ENCODE measurements at places on chromosomes 11 and 22.

GRCh38 chr11:111718436-111718835 is 47.8 kb downstream of the PPP2R1B start:
- DNase-seq: no peak

GRCh38 chr22:49833340-49834007 is 5.8 kb upstream of the BRD1 start:
- no peak for DNase-seq

DNA sequence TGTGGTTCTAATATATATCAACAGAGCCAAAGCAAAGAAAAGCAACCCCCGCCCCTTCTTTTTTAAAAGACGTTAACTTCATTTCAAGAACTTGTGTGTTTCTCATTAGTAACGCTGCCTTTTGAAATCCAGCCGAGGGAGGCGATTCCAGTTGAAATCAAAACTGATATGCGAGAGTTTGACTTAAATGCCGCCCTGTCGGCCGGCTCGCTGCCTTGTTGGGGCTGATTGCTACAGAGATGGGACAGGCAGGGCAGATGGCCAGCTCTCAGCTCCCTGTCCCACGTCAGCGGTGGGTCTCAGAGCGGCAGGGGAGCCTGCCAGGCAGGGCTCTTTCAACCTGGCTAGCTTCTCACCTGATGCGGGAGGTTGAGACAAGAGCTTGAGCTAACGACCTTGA is 51.9 kb upstream of the ALX4 start:
- no peak for DNase-seq

GRCh38 chr11:33413301-33413700 is 156.1 kb downstream of the HIPK3 start:
- no peak for DNase-seq

- peak; percentile 57 for DNase-seq
Measured at GRCh38 chr11:11028017-11028692, 170.3 kb upstream of the ZBED5 start.

DNA sequence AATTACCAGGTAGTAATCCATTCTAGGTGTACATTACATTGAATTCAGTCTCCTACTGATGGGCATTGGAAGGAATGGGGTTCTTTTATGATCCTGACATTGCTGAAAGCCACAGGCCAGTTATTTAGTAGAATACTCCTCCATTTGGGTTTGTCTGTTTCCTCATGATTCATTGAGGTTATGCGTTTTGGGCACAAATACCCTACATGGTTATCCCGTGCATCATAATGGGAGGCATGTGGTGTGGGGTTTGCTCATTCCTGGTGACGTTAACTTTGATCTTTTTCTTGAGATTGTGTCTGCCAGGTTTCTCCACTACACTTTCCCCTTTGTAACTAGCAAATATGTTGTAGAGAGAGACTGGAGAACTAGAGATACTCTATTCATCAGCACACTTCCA is 5.5 kb downstream of the FOLR3 start:
- no peak for DNase-seq

DNA sequence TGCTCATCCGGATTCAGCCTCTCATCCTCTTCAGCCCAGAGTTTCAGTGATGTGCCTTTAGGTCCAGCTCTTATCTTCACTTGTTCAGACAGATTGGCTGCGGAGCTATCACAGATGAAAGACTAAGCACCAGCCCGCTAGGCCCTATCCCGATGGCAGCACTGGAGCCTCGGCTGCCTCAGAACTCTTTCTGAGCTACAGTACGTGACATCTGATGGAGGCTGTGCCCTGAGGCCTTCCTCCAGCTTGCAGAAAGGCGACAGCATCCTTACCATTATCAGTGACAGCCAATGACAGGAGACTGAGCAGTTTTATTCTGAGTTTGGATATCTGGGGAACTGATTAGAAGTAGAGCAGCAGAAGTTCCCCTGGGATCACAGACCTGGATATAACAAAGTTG is 4.0 kb downstream of the OR8B8 start:
- DNase-seq: no peak

GRCh38 chr11:69123593-69124545 is 31.9 kb upstream of the SMIM38 start:
- DNase-seq: no peak

DNA sequence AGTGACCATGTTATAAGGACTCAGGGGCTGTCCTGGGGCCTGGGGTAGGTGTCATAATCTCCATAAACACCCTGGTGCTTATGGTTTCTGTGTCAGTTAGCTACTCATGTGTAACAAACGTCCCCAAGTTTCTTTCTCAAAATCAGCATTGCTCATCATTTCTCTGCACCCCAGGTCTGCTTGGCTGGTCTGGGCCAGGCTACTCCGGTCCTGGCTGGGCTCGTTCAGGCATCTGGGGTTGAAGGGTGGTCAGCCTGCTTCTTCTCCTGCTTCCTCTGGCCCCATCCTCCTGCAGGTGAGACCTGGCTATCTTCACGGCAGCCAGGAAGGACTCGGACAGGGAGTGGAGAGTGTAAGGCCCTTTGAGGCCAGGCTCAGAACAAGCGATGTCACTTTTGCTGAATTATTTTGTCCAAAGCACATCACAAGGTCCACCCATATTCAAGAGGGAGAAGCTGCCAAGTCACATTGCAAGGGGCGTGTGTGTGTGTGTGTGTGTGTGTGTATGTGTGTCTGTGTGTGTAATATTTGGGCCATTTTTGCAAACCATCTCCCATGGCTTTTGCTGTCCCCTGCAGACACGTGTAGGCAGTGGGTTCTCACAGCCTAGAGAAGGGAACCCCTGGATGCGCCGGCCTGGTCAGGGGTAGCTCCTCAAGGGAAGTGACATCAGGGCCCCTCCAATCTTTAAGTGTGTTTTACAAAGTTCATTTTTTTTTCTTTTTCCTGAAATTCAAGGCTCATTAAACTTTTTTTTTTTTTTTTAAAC is 535.8 kb downstream of the TBC1D22A start:
- DNase-seq: no peak

GRCh38 chr11:32437495-32438345 is 2.4 kb upstream of the WT1 start:
- DNase-seq: no peak

GRCh38 chr11:70757241-70757640 is 358.9 kb downstream of the CTTN start:
- DNase-seq: no peak

GRCh38 chr11:2131371-2132236 is 7.6 kb downstream of the IGF2 start:
- DNase-seq: no peak

GRCh38 chr11:134532131-134532920 is 120.3 kb upstream of the B3GAT1 start:
- DNase-seq: no peak

- DNase-seq: no peak
Measured at GRCh38 chr11:121890377-121890776, 225.6 kb downstream of the BLID start.

GRCh38 chr22:41818596-41818995 is 14.3 kb upstream of the SREBF2 start:
- DNase-seq: no peak

DNA sequence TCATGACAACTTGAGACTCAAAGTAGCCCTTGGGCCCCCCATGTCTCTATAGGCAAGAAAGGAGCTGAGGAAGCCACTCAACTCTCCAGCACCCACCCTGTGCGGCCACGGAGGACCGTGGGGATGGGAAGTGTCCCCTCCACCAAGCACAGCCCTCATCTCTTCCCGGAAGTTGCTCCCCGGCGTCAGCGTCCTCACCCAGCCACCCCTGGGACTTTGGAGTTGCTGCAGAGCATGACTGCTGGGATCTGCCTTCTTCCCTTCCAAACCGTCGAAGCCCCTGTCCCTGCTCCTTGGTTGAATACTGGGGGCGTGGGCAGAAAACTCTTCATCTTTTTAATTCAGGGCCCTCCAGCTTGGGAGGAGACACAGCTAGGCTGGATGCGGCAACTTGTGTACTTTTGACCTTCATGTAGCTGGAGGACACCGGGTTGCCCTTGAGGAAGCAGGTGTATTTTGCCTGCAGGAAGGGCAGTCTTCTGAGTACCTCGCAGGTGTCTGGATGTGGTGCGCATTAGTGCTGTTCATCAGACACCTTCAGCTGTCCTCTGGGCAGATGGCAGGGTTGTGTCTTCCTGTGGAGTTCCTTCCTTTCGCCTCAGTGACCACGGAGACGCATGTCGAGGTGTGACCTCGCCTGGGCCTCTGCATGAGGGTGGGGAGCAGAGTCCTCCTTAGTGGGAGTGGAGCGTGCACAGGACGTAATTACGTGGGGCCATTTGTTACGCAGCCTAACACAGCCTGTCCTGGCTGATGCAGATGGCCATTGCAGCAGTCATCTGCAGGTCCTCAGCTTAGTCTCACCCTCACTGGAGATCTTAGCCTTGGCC is 12.2 kb upstream of the IFITM3 start:
- DNase-seq: no peak

GRCh38 chr11:77479746-77480352 is 6.0 kb upstream of the PAK1 start:
- DNase-seq: no peak

DNA sequence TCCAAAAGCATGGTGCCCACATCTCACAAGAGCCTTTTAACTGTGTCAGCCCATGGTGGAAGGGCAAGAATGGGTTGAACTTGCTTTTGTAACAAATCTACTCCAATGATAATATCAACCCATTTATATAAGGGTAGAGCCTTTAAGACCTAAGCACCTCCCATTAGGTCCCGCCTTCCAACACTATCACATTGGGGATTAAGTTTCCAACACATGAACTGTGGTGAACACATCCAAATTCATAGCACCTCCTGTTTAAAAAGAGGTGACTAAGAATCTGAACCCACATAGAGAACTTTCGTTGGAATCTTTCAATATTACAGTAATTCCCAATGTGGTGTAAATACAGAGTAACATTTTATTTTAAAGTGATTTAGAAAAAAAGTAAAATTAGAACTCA is 9.2 kb upstream of the CNTF start:
- no peak for DNase-seq

- no peak for DNase-seq
Measured at GRCh38 chr11:122270535-122270934, 154.5 kb upstream of the BLID start.

- DNase-seq: no peak
Measured at GRCh38 chr11:76850815-76851214, 9.9 kb upstream of the ACER3 start.

- no peak for DNase-seq
Measured at GRCh38 chr11:72379384-72380131, 54.8 kb downstream of the CLPB start.

DNA sequence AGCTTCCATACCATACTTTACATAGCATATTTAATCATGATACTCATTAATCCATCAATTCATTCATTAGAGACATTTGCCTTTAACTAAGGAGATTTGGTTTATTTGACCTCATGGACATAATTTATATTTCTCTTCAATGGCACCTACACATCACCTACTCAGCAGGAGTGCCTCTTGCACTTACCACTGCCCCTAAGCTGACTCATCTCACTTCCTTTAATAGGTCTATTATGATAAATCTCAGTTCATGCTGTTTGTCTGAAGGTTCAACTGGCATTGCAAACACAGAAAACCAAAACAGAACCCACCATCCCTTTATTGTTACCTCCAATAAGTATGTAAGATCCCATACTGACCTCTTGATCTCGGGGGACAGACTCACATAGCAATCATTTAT is 186.7 kb downstream of the LUZP2 start:
- no peak for DNase-seq

- DNase-seq: no peak
Measured at GRCh38 chr11:32297611-32298011, 137.7 kb downstream of the WT1 start.

- no peak for DNase-seq
Measured at GRCh38 chr11:44788536-44789261, 61.9 kb downstream of the TSPAN18 start.

GRCh38 chr11:108253176-108253575 is 30.3 kb downstream of the ATM start:
- no peak for DNase-seq

DNA sequence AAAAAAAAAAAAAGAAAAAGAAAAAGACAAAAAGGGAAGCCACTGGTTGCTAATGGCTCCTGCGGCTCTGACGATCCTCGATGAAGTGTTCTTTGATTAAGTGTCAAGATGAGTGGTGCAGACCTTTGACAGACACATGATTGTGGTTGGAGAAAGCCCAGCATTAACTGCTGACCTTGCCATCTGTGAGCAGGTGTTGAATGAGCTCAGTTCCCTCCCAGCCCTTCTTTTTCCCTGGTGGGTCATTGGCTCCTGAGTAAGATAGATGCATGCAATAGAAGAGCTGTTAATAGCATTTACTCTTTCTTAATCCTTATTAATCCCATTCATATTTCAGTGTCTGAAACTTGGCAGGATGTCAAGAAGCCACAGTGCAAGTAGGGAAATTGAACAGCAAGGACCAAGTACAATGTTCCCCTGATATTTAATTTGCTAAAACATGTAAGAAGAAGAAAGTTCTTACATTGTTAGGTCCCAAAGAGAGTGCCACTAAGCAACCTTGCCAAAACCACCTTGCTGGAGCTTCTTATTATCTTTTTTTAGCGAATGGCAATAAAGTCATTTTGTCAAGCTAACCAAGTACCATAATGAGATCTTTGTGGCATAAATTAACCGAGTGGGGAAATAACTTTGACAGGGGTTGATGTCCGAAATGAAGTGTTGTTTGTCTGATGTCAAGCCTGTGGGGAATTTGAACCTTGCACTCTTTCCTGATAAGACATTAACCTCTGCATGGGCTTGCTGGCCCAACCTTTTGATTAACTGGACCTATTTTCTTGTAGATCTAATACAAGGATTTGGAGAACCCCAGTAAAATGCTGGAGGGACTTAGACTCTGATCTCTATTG is 113.7 kb downstream of the PTPRJ start:
- DNase-seq: no peak

- DNase-seq: peak; percentile 35
Measured at GRCh38 chr11:65625628-65626342, 10.2 kb downstream of the PCNX3 start.

Measured in activated T-helper 1 cell treated with anti-CD3 and anti-CD28 coated beads, Interleukin-12 subunit alpha, Interleukin-12 subunit beta, Interleukin-2, Interleukin-4 antibody, amounts not matched to agents 30 ng/mL and 10 ng/mL and 1 ng/mL, durations not matched to agents 14 hours and 24 hours and 36 hours (primary cell).